ENCODE measurements at places on chromosomes 1 and 21. TPM values are rescaled to one million over a fixed set of nuclear protein-coding genes. Genes with fewer than 3 reads are reported as not detected.

PRUNE1 gene
- total RNA-seq: 22.6 TPM

CSF3R gene
- 57.3 TPM for total RNA-seq

MPL gene
- 0.40 TPM for total RNA-seq

ITGB2 gene
- total RNA-seq: 56.7 TPM

RGS16 gene
- total RNA-seq: 14.1 TPM

EFHD2 gene
- total RNA-seq: 28.7 TPM

FAAH gene
- total RNA-seq: 34.4 TPM

CLDN17 gene
- not detected for total RNA-seq

CD1E gene
- not detected for total RNA-seq

IRF6 gene
- total RNA-seq: 1.8 TPM

GJB3 gene
- total RNA-seq: 1.3 TPM

ZNF436 gene
- 29.5 TPM for total RNA-seq

BEST4 gene
- 0.36 TPM for total RNA-seq

ILDR2 gene
- 6.7 TPM for total RNA-seq

DNA sequence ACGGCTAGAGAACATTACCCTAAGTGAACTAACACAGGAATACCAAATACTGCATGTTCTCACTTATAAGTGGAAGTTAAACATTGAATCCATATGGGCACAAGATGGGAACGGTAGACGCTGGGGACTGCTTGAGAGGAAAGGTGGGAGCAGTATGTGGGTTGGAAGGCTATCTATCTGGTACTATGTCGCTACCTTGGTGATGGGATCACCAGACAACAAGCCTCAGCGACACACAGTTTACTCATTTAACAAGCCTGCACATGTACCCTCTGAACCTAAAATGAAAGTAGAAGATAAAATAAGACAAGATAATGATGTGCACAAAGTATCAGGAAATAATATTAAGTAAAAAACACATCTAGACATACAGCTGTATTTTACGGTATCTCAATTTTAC lies 819 bp downstream of the PYHIN1 start:
- DNase-seq: no peak

DNA sequence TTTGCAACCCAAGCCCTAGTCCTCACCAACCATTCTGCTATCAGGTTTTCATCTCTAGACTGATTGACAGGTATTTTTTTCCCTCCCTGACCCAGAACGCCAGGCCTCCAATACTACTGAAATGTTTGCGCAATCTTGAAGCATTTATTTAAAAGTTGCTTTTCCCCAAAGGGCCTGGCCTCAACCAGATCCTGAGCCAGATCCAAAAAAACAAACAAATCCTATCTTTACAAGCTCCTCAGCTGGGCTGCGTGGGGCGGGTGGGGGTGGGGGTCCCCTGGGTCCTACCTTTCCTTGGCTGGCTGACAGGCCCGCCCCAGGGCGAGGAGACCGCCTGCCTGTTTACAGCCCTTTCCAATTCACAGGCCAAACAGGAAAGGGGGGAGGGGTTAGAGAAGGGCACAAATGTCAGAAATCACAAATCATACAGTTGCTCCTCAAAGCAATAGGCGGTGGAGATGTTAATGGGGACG lies 98.8 kb downstream of the FOXD2 start:
- no peak for DNase-seq

DNA sequence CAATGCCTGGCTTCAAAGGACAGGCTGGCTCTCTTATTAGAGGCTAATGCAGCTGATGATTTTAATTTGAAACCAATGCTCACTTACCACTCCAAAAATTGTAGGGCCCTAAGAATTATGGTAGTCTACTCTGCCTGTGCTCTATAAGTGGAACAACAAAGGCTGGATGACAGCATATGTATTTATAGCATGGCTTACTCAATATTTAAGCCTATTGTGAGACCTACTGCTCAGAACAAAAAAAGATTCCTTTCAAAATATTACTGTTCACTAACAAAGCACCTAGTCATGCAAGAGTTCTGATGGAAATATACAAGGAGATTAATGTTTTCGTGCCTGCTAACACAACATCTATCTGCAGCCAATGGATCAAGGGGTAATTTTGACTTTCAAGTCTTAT lies 73.8 kb upstream of the DUSP10 start:
- no peak for DNase-seq

DNA sequence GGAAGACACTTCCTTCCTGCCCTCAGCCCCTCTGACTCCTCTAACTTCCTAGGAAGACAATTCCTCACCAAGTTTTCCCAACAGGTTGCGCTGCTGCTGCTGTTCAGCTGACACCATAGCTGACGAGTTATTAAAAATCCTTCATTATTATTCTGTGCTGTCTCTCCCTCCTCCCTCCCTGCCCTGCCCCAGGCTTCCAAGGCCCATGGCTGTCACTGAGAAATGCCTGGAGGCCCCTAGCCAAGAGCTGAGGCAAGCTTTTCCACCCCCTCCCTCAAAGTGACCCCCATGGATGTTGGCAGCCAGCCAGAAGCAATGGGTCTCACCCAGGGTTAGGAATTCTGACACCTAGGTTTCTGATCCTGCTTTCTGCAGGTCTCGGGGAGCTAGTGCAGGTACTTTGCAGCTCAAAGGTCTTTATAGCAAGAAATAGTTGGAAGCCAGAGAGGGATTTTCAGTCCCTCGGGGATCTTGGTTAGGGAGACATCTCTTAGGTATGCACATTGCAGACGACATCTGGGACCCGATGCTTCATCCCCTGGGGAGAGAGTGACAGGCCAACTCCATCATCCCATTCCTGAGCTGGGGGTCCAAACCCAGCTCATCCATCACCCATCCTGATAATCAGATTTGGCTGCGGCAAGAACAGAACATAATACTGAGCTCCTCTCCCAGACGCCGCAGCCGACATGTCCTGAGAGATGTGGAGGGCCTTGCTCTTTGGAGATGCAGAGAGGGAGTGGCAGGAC lies 65.0 kb downstream of the KIRREL1 start:
- no peak for DNase-seq

GRCh38 chr1:91015794-91016550 lies 5.9 kb downstream of the ZNF644 start:
- DNase-seq: no peak

- DNase-seq: no peak
Observed at GRCh38 chr21:34598931-34599400, 15.9 kb downstream of the RCAN1 start.

DNA sequence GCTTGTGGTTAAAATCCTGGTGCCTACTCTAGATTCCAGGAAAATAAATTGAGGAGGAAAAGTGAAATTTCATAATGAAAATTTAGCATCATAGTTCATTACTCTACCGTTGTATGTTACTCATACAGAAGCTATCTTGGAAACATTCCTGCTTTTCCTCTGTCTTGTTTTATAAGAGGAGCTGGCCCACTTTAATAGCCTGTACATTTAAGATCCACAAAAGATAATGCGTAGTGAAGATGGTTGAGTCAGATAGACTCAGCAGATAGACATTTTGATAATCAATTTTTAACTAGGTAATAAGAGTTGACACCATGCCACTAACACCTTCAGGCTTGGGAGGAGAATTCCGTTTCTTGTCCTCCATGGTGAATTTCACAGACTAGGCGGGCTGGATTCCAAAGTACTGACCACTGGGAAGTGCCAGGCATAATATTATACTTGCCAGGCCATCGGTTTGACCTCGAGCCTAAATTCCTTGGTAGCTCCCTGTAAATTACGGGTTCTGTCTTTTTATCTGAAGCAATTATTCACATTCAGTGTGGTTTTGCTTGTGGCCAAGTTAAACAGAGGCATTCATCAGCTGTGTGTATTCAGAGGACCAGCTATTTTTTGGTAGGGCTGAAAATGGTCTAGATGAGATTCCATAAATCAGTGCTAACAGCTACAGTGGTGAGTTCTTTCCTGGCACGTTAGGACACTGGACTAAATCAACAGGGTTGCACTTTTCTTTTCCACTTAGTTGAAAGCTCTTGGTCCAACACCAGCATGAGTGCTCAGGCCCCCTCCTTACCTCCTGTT lies 111.9 kb upstream of the KAZN start:
- DNase-seq: peak; percentile 68

- DNase-seq: peak; percentile 68
Observed at GRCh38 chr1:109186733-109187086, 27.0 kb upstream of the SARS1 start.

DNA sequence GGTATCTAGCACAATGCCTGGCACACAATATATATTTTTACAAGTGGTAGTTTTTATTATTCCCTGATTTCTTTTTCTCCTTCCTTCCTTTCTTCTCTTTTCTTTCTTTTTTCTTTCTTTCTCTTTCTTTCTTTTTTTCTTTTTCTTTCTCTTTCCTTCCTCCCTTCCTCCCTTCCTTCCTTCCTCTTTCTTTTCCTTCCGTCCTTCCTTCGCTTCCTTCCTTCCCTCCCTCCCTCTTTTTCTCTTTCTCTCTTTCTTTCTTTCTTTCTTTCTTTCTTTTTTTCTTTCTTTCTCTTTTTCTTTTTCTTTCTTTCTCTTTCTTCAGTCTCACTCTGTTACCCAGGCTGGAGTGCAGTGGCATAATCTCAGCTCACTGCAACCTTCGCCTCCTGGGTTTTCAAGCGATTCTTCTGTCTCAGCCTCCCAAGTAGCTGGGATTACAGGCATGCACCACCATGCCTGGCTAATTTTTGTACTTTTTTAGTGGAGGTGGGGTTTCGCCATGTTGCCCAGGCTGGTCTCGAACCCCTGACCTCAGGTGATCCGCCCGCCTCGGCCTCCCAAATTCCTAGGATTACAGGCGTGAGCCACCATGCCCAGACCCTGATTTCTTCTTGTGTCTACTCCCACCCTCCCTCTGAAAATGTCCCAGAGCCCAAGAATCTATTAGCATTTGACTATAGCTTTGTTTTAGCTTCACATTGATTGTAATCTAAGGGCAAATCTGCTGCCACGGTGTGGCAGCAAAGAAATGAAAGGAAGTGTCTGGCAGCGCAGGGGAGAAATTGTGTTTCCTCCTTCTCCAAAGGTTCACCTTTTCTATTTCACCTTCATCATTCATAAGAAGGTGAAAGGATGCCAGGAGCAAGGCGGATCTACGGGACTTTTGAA lies 19.9 kb upstream of the ABCB10 start:
- no peak for DNase-seq

- no peak for DNase-seq
Observed at GRCh38 chr1:227214207-227214606, 104.1 kb downstream of the CDC42BPA start.

- DNase-seq: no peak
Observed at GRCh38 chr21:33401630-33401992, 1.6 kb upstream of the IFNGR2 start.

DNA sequence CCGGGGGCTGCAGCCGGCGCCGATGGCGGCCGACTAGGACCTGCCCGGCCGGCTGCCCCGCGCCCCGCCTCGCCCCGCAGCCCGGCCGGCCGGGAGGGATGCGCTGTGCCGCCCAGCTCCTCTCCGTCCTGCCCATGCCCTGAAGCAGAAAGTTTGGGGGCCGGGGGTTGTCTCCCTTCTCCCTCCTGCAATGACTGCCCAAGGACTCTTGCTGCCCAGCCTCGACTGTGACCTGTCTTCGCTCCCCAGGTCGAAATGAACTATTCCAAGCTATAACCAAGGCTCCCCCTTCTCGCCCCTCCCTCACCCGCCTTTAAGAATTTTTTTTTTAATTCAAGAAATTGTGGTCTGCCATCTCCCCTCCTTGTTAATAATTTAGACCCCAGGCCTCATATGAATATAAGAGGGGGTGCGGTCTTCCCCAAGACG lies 361 bp downstream of the TMCC2 start:
- DNase-seq: no peak

DNA sequence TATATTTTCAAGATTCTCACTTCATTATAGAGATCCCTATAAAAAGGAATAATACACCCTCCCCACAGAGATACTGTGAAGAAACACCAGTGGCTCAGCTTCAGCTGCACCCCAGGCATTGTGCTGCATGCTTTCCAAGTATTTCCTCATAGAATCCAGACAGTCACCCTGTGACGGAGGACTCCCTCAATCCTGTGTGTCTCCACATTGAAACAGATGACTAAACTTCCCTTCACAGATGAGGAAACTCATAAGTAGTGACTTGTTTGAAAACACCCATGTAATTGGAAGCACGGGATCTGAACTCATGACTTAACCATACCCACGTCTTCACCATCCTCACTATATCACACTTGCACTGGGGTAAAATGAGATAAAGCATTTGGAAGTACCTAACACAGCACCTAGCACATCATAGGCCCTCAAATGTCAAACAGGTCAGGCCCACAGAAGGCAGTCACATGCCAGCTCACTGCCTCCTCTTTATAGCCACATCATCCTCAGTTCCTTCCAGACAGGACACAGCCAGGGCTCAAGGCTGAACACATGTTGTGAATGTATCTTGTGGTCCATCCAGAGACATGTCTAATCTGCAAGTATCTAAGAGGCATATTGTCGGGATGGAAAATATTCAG lies 55.2 kb downstream of the GPR161 start:
- no peak for DNase-seq

GRCh38 chr1:50358962-50359361 lies 64.3 kb downstream of the DMRTA2 start:
- DNase-seq: no peak

DNA sequence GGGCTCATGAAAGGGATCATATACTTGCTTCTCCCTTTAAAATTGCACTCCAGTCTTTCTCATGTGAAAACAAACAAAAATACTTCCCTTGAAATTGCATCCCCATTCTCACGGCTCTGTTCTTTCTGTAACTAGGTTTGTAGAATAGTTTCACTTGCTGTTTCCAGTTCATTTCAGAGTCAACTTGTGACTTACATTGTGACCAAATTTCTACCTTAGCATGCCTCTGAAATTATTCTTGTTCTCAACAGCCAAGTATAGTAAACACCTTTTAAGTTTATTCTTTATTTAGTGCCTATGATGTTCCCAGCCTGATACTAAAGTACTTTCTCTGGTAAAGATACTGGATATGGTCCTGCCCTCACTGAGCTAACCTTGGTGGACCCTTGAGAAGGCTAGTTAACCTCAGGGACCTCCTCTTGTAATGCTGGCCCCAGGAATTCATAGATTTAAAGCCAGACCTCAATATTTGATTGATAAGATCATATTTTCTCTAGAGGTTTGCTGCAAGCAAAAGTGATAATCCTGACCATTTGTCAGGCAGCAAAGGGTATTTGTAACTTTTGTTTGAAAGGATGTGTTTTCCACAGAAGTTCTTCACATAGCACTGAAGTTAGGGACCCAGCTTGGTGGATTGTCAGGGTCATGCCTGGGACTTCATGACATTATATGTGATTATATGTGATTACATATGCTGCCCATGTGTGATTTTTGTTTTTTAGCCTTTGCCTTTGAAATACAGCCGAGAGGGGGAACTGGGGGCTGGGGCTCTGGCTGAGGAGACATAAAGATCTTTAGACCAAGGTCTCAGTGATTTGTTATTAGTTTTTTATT lies 29.6 kb downstream of the VANGL2 start:
- no peak for DNase-seq

DNA sequence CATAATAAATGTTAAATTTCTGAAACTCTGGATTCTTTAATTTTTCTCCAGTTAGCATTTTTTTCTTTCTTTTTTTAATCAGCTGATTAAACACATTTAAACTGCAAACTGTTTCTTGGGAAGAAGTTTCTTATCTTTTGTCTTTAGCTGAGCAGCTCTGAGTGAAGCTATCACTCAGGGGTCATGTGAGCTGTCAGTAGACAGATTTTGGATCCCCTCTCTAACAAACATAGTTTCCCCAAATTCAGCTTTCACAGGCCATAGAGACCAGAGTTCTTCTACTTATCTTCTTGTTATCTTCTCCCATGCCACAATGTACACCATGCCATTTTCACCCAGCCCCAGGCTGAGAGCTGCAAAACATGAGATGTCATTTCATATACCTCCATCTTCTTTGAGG lies 148.9 kb downstream of the CDC42BPA start:
- no peak for DNase-seq
